ENCODE measurements at places on chromosomes 4 and X. TPM values are rescaled to one million over a fixed set of nuclear protein-coding genes. Genes with fewer than 3 reads are reported as not detected.

UCHL1 gene
- total RNA-seq = 326 TPM

ADGRG4 gene
- under 0.01 TPM for total RNA-seq

DSPP gene
- total RNA-seq = not detected

TMPRSS11B gene
- not detected for total RNA-seq

TMSB15B gene
- total RNA-seq = 1.3 TPM

POLR2B gene
- 109 TPM for total RNA-seq

SRPX gene
- 307 TPM for total RNA-seq

EDA gene
- 6.8 TPM for total RNA-seq

TMPRSS11D gene
- total RNA-seq = not detected

MMRN1 gene
- total RNA-seq = 27.5 TPM

FAM47B gene
- not detected for total RNA-seq

NALF2 gene
- total RNA-seq = not detected

MAGEC1 gene
- total RNA-seq = not detected

CPEB2 gene
- 25.9 TPM for total RNA-seq

QRFPR gene
- total RNA-seq = 0.44 TPM

CACNA1F gene
- total RNA-seq = 0.34 TPM

CFP gene
- total RNA-seq = 18.2 TPM

SLC4A4 gene
- total RNA-seq = 1.1 TPM

RGN gene
- total RNA-seq = 2.0 TPM

KLHL15 gene
- 10.5 TPM for total RNA-seq

AADAT gene
- total RNA-seq = 6.4 TPM

CFI gene
- total RNA-seq = 18.9 TPM

G3BP2 gene
- 62.3 TPM for total RNA-seq

GPRIN3 gene
- total RNA-seq = 6.8 TPM

INPP4B gene
- 26.7 TPM for total RNA-seq

SERTM2 gene
- not detected for total RNA-seq

RAP1GDS1 gene
- total RNA-seq = 41.0 TPM

IGSF1 gene
- 0.68 TPM for total RNA-seq

CAMK2D gene
- 89.0 TPM for total RNA-seq

NR3C2 gene
- 17.0 TPM for total RNA-seq

C4orf51 gene
- not detected for total RNA-seq

CLTRN gene
- total RNA-seq = not detected

MED12 gene
- 44.0 TPM for total RNA-seq

TCEAL8 gene
- 49.3 TPM for total RNA-seq

TBC1D8B gene
- 6.4 TPM for total RNA-seq

ZIC3 gene
- not detected for total RNA-seq

PQBP1 gene
- 41.9 TPM for total RNA-seq

MGAT4D gene
- not detected for total RNA-seq

IL1RAPL1 gene
- total RNA-seq = not detected

MAOA gene
- total RNA-seq = 291 TPM

IL2 gene
- not detected for total RNA-seq

SPATA18 gene
- 13.7 TPM for total RNA-seq

GAGE12H gene
- not detected for total RNA-seq

MBTPS2 gene
- total RNA-seq = 10.3 TPM

SPON2 gene
- 67.2 TPM for total RNA-seq

BRCC3 gene
- total RNA-seq = 12.8 TPM

POLN gene
- total RNA-seq = 10.6 TPM

CNGA1 gene
- total RNA-seq = 7.0 TPM

GABRA4 gene
- total RNA-seq = not detected
